ENCODE measurements at places on chromosomes 6 and 20.
A peak's percentile ranks its signal among the peaks of the same experiment; 100 is the strongest.

DNA sequence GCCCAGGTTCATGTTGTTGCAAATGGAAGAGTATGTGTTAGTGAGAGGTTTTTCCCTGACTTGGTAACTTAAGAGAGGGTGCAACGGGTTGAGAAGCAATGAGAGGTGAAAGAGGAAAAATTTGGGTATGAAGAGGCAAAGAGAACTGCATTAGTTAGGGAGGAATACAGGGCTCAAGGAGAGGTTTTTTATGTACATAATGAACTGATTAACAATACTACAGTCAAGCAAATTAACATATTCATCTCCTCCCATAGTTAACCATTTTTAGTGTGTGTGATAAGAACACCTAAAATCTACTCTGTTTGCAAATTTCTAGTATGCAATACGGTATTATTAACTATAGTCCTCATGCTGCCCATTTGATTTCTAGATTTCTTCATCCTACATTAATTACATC lies 79.5 kb upstream of the HTR1E start:
- DNase-seq, result no peak

- peak; percentile 10 for DNase-seq
Observed at GRCh38 chr6:159852877-159853276, 37.9 kb upstream of the MAS1 start.

GRCh38 chr6:52533491-52533890 lies 43.4 kb downstream of the TRAM2 start:
- no peak for DNase-seq

DNA sequence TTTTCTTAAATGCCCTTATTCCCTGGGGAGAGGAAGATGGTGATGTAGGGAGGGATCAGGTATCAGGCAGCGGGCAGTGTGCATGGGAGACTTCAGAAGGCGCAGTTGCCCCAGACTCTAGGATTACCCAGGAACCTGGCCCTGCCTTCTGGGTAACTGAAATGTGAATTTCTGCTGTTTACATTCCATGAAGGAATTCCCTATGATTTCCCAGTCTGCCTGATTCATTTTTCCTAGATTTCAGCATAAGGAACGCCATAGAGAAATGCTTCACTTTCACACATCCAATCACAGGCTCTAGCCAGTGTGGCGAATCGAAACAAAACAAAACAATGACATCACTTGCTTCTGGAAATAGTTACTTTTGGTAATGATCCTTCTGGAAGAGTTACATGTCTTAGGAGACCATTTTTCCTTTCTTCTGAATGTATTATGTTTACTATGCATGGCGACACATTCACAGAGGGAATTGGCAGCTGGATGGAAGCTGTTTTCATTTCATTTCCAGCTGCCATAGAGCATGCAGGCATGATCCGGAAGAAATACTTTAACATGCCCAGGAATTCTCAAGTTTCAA lies 33.3 kb downstream of the LRP11 start:
- no peak for DNase-seq

DNA sequence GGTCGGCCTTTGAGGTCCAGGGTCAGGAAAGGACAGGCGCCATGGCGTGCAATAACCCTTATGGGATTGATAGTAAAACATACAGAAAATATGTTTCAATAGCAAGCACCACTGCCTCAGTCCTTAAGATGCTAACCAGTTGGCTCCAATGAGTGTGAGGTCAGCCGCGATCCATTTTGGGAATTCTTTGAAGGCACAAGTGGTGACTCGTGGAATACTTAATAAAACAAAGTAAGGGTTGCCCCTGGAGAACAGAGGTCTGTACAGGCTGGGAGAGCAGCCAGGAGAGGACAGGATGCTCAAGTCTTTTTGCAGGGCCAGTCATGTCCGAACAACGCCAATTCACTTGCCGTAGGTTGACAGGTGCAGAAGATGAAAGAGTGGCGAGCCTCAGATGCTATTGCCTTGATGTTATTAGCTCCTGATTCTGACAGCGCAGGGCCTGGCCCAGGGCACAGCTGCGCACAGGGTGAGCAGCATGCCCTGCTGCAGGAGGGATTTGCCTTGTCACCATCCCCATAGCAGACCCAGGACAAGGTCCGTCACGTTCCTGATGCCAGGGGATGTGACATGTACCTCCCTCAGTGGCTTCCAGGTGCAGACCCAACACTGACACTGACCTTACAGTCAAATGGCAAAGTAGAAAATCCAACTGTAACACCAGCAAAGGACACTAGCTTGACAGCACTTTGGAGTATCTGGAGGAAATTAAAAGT lies 21.8 kb downstream of the SYNDIG1 start:
- no peak for DNase-seq
